ENCODE measurements at places on chromosomes 2 and 18.

DNA sequence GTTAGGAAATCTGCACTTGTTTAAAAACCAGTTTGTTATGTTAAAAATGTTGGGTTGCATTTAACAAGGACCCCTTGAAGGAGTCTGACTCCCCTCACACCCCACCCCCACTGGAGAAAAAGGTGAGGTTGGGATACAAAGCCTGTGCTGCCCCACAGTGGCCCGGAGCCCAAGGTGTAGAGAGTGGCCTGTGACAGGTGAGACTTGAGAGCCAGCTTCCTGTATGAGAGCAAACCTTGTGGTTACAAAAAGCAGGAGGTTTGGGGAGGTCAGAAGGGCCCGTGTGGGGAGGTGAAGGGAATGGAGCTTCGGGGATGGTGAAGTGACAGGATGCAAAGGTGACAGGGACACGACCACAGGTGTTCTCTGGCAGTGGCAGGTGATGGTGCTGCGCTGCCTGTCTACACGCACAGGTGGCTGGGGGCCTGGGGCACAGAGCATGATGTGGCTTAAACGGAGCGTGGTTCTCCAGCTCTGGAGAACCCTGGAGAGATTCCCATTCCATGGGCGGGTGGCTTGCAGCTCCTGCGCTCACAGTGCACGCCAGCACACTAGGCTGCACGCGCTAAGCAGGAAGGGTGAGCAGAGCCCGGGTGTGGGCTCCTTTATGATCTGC, 29.0 kb downstream of the IMPA2 start:
- no peak for DNase-seq

- DNase-seq = no peak
Observed at GRCh38 chr18:51038110-51038509, 8.1 kb downstream of the SMAD4 start.

DNA sequence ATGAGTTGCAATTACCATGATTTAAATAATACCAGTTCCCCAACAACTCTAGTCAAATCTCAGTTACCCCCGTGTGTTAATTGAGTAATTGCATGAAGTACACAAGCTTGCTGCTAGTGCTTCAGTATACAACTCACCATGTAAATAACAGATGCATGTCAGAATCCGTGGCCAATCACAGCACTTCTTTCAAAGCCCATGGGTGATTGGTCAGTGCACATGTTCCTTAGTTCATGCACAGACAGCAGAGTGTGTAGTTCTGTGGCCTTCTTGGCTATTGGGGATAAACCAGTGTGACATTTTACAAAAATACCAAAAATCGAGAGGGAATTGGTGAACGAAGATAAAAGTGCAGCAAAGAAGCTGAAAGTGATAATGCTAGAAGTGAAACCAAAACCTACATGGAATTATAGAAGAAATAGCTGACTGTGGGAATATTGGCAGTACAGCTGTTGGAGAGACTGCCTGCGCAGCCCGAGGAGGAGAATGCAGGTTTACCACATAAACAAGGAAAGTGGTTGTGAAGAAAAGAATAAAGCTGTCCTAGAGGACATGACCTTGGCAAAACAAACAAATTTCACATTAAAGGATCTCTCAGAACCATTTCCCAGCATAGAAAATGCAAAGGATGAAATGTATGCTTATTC, 59.4 kb downstream of the NEDD4L start:
- no peak for DNase-seq

DNA sequence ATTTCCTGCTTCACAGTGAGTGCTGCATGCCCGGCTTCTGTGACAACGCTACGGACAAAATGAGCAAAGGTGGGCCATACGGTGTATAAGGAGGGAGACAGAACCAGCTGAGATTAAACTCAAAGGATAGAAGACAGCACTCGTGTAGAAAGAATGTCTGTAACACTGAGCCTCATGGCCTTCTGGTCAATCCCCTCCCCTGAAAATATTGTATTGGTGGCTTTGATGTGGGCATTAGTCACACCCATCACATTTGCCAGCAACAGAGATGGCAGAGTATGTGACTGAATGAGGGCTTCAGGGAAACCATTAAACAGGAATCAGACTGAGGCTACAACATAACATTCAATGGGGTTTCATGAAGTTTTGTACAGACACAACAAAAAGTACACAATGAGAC, 287.8 kb upstream of the CCDC68 start:
- DNase-seq = no peak

GRCh38 chr2:121075006-121075551, 209.9 kb downstream of the TFCP2L1 start:
- no peak for DNase-seq

Data from CD4-positive, alpha-beta memory T cell (primary cell).